ENCODE measurements at places on chromosomes 11 and 22.

DNA sequence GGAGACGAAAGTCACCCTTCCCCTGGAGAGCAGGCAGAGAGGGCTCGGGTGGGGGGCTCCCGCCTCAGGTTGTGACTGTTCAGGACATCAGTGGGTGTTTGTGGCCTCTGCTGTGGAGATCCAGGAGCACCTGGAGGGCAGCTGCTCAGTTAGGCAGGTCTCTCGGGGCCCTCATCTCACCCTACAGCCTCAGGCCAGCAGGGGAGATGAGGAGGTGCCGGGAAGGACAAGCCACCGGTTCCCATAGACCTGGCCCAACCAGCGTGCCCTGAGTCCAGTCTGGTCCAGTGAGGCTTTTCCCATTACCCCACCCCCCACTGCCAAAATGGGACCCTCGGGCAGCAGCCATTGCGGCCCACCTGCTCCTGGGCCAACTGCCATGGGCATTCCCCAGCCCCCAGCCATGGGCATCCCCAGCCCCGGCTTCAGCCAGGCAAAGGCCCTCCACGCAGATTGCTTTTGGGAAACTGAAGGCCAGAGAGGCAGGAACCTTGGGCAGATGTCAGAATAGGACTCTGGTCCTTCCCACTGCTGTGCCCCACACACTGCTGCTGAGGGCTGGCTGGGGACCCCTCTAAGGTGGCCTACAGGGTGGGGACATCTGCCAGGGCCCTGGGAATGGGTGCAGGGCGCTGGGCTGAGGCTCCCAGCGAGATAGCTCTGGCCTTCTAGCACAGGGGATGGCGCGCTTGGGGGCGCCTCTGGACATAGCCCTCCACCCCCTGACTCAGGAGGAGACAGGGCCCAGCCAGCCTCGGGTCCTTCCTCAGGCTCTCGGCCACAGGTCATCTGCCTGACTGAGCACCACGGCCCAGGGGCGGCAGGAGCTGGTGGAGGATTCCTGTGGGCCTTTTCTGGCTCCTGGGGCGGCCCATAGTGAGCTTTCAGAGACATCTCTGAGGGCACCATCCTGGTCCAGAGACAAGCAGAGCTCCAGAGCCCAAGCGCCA, 4.8 kb downstream of the PIM3 start:
- H3K27ac ChIP-seq: no peak overlapping the region
- no peak for DNase-seq
- H3K4me1 ChIP-seq: no peaks in the 10 kb centered on the region
- no peaks in the 10 kb centered on the region for H3K36me3 ChIP-seq
- no peak overlapping the region for H3K4me3 ChIP-seq

DNA sequence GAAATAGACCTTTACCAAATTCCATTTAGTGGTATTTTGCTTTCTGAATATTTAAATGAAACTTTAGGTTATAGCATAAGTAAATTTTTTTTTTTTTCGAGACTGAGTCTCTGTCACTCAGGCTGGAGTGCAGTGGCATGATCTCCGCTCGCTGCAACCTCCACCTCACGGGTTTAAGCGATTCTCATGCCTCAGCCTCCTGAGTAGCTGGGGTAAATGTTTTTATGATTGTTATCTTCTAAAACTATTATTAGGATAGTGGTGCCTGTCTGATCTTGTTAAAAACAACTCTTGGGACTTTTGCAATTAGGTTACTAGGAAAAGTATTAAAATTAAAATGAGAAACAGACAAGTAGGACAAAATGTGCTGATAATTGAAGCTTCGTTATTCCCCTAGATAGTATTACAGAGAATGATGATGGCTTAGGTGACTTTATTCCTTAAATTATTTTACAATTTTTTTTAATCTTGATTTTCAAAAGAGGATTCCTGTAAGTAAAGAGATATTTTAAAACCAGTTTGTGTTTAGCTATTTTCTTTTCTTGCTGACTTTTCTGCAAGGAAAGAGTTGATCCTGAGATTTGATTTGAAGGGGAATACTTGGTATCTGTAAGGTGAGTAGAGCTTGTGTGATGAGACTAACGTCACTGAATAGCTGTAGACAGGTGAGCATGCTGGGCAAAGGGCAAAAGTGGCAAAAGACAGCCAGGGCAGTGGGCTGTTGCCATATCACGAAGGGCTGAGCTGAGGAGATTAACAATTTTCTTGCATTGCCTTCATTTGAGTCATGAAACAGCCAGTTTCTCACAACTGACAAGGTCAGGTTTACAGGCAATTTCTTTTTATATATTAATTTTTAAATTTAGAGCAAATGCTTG, 20.8 kb downstream of the CRKL start:
- peaks cover 20% of the 10 kb centered on the region for H3K4me1 ChIP-seq
- peaks cover 25% of the 10 kb centered on the region for H3K36me3 ChIP-seq
- H3K27ac ChIP-seq: 0 out of 2 replicates have a peak overlapping the region, but pooled peaks have one; percentile 66
- no peak overlapping the region for H3K4me3 ChIP-seq
- no peaks in the 10 kb centered on the region for H3K27me3 ChIP-seq

GRCh38 chr11:2835296-2835695, 50.3 kb downstream of the CDKN1C start:
- H3K27ac ChIP-seq: no peak overlapping the region
- H3K36me3 ChIP-seq: no peaks in the 10 kb centered on the region
- no peak overlapping the region for H3K4me3 ChIP-seq
- H3K27me3 ChIP-seq: peaks cover 5% of the 10 kb centered on the region

DNA sequence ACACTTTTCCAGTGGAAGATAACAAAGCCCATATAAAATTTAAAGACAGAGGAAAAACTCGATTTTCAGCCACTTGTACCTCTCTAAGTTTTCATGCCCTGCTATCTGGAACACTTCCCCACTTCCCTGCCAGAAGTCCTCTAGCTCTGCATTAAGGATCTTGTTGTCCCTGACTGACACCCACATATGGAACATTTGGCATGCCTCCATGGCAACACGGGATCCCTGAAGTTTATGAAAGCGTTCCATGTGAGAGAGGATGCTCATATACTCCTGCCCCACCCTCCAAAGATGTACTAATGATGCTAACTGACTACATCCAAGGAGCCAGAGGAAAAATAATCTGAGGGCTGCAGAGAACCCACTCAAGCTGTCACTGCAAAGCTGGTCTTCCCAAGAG, 8.8 kb upstream of the C11orf91 start:
- peaks cover 4% of the 10 kb centered on the region for H3K4me1 ChIP-seq
- peaks cover 7% of the 10 kb centered on the region for H3K36me3 ChIP-seq
- DNase-seq: no peak
- H3K27me3 ChIP-seq: no peaks in the 10 kb centered on the region
- H3K4me3 ChIP-seq: no peak overlapping the region

DNA sequence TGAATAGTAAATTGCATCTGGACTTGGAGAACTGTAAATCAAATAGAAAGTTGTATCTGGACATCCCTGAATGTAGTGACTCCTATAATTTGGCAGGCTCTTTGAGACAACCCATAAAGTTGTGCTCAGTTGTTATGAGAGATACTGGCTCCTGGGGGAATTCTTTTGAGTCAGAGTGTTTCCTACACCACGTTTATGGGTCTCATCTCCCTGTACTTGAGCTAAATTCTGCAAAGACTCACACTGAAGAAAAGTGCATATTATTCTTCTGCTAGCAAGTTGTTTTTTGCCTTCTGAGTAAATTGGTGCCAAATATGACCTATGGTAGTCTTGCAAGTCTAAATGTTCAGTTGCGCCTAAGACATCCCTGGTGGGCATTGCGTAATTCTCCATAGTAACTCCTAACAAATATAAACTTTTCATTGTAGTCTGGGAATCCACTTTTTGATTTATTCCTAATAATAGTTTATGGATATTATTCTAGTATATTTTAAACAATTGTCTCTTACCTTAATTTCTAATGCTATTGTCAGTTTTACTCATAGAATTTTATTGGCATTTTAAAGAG, 5.0 kb downstream of the ZNF215 start:
- peaks cover 10% of the 10 kb centered on the region for H3K36me3 ChIP-seq
- H3K4me3 ChIP-seq: no peak overlapping the region
- no peak for DNase-seq
- peaks cover 27% of the 10 kb centered on the region for H3K4me1 ChIP-seq
- no peaks in the 10 kb centered on the region for H3K27me3 ChIP-seq
- no peak overlapping the region for H3K27ac ChIP-seq

- no peak overlapping the region for H3K27ac ChIP-seq
- H3K27me3 ChIP-seq: no peaks in the 10 kb centered on the region
- no peak for DNase-seq
- H3K4me3 ChIP-seq: no peak overlapping the region
These were observed 93.5 kb upstream of the TIMP3 start for GRCh38 chr22:32707971-32708370.

DNA sequence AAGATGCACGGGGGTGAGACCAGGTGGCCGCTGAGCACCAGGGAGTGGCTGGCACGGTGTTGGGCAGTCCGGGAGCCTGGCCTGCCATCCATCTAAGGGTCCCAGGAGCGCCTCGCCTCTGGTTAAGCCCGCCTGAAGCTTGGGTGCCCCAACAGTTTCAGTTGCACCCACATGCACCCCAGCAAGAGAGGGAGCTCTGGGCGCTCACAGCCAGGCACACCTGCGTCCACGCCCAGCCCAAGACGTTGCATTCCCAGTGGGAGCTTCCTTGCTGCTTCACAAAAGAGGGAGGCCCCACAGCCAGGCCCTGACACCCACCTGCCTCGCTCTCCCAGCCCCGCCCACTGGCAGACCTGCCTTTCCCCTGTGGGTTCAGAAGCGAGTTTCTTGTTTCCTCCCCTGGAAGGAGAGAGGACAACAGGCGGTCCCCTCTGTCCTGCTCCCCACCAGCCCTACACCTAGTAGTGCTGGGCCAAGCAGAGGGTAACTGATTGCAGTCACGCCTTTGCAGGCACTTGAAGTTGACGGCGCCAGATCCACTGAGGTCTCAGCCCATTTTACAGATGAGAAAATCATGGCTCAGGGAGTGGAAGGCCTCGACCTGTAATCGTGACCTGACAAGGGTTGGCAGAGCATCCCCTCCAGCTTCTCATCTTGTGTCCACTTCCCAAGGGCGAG, 35.4 kb downstream of the OSBPL5 start:
- no peaks in the 10 kb centered on the region for H3K27me3 ChIP-seq
- H3K36me3 ChIP-seq: no peaks in the 10 kb centered on the region
- no peak overlapping the region for H3K27ac ChIP-seq
- no peak for DNase-seq
- no peak overlapping the region for H3K4me3 ChIP-seq
- H3K4me1 ChIP-seq: no peaks in the 10 kb centered on the region

- DNase-seq: no peak
- H3K27ac ChIP-seq: peak overlapping the region; percentile 96
- H3K4me1 ChIP-seq: peaks cover 5% of the 10 kb centered on the region
These were observed 842 bp downstream of the ARFGAP2 start for GRCh38 chr11:47175746-47176327.

DNA sequence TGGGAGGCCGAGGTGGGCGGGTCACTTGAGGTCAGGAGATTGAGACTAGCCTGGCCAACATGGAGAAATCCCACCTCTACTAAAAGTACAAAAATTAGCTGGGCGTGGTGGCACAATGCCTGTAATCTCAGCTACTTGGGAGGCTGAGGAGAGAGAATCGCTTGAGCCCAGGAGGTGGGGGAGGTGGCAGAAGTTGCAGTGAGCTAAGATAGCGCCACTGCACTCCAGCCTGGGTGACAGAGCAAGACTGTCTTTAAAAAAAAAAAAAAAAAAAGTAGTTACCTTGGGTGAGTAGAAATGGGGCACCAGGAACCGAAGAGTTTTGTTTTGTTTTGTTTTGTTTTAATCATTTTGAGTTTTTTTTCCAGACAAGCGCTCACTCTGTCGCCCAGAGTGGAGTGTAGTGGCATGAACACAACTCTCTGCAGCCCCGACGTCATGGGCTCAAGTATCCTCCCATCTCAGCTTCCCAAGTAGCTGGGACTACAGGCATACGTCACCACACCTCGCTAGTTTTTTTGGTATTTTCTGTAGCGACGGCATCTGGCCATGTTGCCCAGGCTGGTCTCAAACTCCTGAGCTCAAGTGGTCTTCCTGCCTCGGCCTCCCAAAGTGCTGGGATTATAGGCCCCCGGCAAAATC, 15.8 kb downstream of the THAP12 start:
- no peak overlapping the region for H3K27ac ChIP-seq
- no peak for DNase-seq
- no peaks in the 10 kb centered on the region for H3K4me1 ChIP-seq
- H3K36me3 ChIP-seq: no peaks in the 10 kb centered on the region

DNA sequence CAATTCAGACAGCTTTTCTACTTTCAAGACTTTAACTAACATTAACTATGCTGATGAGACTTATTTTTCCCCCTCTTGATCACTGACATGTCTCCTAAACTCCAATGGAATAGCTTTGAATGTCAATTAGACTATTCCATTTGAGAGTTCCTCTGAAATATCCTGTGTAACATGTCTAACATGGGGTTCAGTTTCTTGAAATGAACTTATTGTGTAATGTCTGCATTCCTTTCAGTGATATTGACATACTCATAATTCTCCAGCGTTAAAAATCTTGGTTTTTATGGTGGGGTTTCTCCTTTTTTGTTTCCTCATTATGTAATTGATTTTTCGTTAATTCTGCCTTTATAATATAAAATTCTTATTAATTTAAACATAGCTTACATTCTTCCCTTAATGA, 37.7 kb upstream of the SPTBN2 start:
- no peaks in the 10 kb centered on the region for H3K36me3 ChIP-seq
- DNase-seq: no peak
- no peak overlapping the region for H3K4me3 ChIP-seq
- no peak overlapping the region for H3K27ac ChIP-seq
- no peaks in the 10 kb centered on the region for H3K4me1 ChIP-seq

- H3K4me3 ChIP-seq: no peak overlapping the region
- H3K4me1 ChIP-seq: peaks cover 25% of the 10 kb centered on the region
- H3K27me3 ChIP-seq: no peaks in the 10 kb centered on the region
- DNase-seq: no peak
These were observed 50.5 kb downstream of the MAPK1 start for GRCh38 chr22:21816787-21817496.

- H3K27ac ChIP-seq: no peak overlapping the region
- no peak for DNase-seq
- H3K4me1 ChIP-seq: peaks cover 10% of the 10 kb centered on the region
- H3K36me3 ChIP-seq: no peaks in the 10 kb centered on the region
- H3K4me3 ChIP-seq: no peak overlapping the region
These were observed 32.7 kb downstream of the FLI1 start for GRCh38 chr11:128726458-128727139.

DNA sequence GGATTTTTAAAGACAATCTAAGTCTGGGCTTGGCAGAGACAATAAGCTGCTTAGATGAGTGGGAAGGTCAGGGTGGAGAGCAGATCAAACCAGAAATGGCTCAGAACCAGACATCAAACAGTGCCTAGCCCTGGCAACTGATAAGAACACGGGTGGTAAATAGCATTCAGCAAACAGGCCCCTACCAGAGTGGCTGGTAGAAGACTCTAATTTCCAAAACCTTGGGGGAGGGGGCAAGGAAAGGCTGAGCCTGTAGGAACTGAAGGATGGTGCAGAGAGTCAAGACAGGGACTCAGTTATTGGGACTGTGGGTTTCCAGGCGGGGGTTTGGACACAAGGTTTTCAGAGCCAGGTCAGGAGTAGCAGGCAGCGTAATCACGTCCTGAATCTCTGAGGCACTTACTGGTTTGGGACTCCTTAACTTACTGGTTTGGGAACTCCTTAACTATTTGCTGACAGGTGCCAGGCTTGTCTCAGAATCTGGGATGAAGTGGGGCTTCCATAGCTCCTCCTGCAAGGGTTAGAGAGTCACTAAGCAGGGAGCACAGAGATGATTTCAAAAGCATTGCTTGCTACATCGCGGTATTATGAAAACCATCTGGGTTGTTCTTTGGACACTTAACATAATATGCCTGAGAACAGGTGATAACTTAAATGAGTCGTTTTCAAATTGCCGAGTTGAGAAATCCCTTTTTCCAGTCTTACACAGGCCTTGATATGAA, 5.7 kb upstream of the ABTB2 start:
- H3K27ac ChIP-seq: no peak overlapping the region
- H3K4me3 ChIP-seq: no peak overlapping the region
- H3K36me3 ChIP-seq: no peaks in the 10 kb centered on the region
- no peaks in the 10 kb centered on the region for H3K4me1 ChIP-seq
- peaks cover 4% of the 10 kb centered on the region for H3K27me3 ChIP-seq

Measured in GM23338 (cell line).